T-helper 17 cell (primary cell): ENCODE measurements at places on chromosomes 5 and 9.

DNA sequence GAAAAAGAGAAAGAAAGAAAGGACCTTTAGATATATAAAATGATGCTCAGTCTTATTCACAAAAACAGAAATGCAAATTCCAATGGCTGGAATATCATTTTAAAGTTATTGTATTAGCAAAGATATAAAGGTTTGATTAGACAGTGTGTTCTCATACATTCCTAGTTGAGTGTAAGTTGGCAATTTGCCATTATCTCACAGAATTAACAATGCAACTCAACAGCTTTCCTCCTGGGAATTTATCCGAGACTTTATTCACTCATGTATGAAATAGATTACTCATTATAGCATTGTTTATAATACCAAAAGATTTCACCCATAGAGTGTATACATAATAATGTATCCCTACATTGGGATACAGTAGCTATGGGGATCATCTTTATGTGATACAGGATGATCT, 27.1 kb upstream of the MLLT3 start:
- DNase-seq: no peak
- H3K27me3 ChIP-seq: peaks cover 15% of the 10 kb centered on the region
- H3K4me3 ChIP-seq: no peak overlapping the region
- H3K36me3 ChIP-seq: no peaks in the 10 kb centered on the region
- H3K4me1 ChIP-seq: no peaks in the 10 kb centered on the region
- H3K27ac ChIP-seq: no peak overlapping the region

DNA sequence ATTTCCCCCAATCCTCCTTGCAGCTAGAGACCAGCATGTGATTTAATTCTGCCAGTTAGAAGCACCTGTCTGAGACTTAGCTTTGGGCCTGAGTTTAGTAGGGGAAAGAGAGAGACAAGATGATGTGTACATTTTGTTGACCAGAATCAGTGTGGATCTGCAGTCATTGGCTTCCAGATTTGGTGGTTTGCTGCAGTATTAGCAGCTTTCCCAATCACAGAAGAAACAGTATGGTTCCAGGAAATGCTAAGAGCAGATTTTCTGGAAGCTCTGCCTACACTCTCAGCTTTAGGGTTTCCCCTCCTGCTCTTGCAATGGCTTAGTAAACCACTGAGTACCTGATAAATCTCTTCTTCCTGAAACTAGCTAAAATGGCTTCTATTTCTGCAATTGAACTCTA, 48.8 kb upstream of the FREM1 start:
- H3K27me3 ChIP-seq: no peaks in the 10 kb centered on the region
- H3K4me3 ChIP-seq: no peak overlapping the region
- peaks cover 7% of the 10 kb centered on the region for H3K4me1 ChIP-seq
- H3K36me3 ChIP-seq: no peaks in the 10 kb centered on the region

DNA sequence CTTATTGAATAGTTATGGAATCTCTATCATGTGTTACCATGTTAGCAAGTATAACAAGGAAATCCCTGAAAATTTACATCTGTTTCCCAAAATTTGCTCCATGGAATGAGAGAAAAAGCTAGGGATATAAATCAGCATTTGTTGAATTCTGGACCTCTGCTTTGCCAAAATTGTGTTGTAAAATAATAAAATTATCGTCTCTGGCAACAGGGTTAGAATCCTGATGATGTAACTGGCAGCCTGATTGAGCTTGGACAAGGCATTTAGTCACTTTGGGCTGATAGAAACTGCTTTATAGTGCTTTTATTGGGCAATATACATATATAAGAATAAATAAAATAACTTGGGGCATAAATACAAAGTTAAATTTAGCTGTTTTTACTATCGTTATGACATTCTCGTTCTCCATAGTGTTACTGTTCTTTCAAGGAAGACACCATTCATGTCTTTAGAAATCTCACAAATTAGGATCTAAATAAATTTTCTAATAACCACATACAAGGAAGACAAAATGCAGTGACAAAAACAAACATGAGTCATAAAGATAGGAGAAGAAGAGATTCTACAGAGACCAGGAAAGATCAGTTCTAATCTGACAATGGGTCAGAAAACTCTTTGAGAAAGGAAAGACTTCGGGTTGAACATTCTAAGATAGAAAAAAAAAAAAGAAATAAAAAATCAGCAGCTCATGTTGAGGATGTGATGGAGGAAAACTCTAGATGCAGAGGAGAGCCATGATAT, 145.0 kb upstream of the CDH10 start:
- no peak for DNase-seq
- H3K4me1 ChIP-seq: no peaks in the 10 kb centered on the region
- no peak overlapping the region for H3K27ac ChIP-seq
- H3K4me3 ChIP-seq: no peak overlapping the region

- H3K27ac ChIP-seq: no peak overlapping the region
- no peak for DNase-seq
- H3K36me3 ChIP-seq: no peaks in the 10 kb centered on the region
- no peak overlapping the region for H3K4me3 ChIP-seq
- no peaks in the 10 kb centered on the region for H3K4me1 ChIP-seq
- H3K27me3 ChIP-seq: no peaks in the 10 kb centered on the region
These were observed 90.3 kb downstream of the ZNF474 start for GRCh38 chr5:122219436-122220166.

DNA sequence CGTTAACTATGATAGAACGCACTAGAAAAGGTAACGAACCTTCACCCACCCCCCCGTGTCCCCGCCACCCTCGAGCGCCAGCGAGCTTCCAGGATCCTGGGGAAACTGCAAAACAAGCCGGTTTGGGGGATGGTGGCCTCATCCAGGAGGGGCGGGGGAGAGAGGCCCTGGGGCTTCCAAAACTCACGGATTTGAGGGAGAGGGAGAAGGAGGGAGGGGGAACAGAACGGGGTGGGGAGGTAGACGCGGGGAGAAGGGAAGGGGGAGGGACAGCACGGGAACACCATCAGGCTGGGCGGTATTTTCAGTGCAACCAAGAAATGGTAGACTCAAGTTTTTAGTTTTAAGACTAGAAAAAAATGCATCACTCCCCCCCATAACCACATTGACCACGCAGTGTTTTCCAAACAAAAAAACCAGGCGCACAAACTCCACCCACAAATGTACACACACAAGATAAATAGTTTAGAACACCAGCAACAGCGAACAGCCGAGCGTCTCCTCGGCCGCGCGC, 1.4 kb downstream of the NRARP start:
- H3K36me3 ChIP-seq: peaks cover 2% of the 10 kb centered on the region
- no peak for DNase-seq
- H3K4me1 ChIP-seq: peaks cover 7% of the 10 kb centered on the region
- peak overlapping the region; percentile 81 for H3K4me3 ChIP-seq

- peaks cover 15% of the 10 kb centered on the region for H3K4me1 ChIP-seq
- DNase-seq: no peak
- H3K27me3 ChIP-seq: peaks cover 40% of the 10 kb centered on the region
- no peak overlapping the region for H3K4me3 ChIP-seq
- no peak overlapping the region for H3K27ac ChIP-seq
These were observed 3.2 kb upstream of the ARL15 start for GRCh38 chr5:54313311-54314270.

GRCh38 chr5:76690037-76690679, 25.8 kb upstream of the F2R start:
- H3K27me3 ChIP-seq: no peaks in the 10 kb centered on the region
- H3K4me3 ChIP-seq: no peak overlapping the region
- peaks cover 5% of the 10 kb centered on the region for H3K4me1 ChIP-seq
- H3K27ac ChIP-seq: peak overlapping the region; percentile 21
- DNase-seq: no peak

- peaks cover 4% of the 10 kb centered on the region for H3K4me1 ChIP-seq
- H3K36me3 ChIP-seq: no peaks in the 10 kb centered on the region
- no peak for DNase-seq
- H3K27me3 ChIP-seq: no peaks in the 10 kb centered on the region
- H3K27ac ChIP-seq: no peak overlapping the region
- no peak overlapping the region for H3K4me3 ChIP-seq
These were observed 1.9 kb upstream of the CCDC187 start for GRCh38 chr9:136305804-136306203.

DNA sequence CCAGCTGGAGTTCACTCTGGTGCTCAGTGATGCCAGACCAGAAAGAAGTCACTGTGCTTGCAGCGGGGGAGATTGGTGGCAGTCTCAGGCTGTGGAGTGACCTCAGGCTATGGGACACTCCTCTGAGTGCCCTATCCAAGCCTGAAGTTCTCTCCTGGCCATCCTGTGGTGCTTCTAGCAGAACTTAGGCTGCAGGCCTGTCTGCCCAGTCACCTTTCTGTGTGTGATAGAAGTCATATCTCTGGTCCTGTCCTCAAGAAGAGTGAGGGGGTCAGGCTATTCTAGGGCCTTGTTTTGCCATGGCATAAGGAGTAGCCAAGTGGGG, 9.3 kb downstream of the PDLIM4 start:
- no peak for DNase-seq
- no peak overlapping the region for H3K27ac ChIP-seq
- H3K36me3 ChIP-seq: no peaks in the 10 kb centered on the region
- H3K27me3 ChIP-seq: no peaks in the 10 kb centered on the region
- H3K4me3 ChIP-seq: no peak overlapping the region
- peaks cover 8% of the 10 kb centered on the region for H3K4me1 ChIP-seq

DNA sequence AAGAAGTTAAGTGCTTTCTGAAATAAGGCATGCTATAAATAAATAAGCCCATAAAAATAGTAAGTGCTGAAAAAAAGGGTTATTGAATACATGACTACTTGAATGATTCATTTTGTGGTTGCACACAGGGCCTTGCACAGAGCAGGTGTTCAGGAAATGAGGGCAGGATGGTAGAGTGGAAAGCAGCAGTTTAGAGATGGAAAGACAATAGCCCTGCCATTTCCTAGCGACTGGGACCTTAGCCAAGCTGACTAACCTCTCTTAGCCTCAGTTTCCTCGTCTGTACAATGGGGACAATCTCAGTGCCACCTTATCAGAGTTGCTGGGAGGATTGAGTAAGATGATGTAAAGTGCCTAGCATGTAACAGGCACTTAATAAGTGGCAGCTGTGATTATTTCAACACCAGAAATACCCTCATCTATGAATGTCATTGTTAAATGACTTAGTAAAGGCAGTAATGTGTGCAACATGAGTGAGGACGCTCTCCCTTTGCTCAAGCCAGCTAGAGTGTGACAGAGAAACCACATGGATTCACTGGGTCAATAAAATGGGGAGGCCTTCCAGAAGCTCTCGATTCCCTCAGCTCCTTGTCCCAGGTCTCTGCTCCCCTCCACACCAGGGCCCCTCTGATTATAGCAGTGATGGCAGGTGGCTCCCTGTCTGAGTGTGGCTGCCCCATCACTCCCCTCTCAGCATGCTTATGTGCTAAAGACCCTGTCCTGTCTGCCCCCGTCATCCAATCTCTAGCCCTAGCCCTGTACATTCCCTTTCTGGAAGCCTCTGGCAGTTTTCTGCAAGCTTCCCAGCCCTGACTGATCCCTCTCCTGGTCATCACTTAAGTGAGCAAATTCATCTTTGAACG, 16.0 kb upstream of the PHF19 start:
- H3K4me3 ChIP-seq: peak overlapping the region; percentile 69
- DNase-seq: peak; percentile 54
- H3K4me1 ChIP-seq: peaks cover 50% of the 10 kb centered on the region
- H3K36me3 ChIP-seq: no peaks in the 10 kb centered on the region

- H3K4me1 ChIP-seq: peaks cover 35% of the 10 kb centered on the region
- H3K36me3 ChIP-seq: no peaks in the 10 kb centered on the region
- DNase-seq: no peak
- peaks cover 10% of the 10 kb centered on the region for H3K27me3 ChIP-seq
- H3K4me3 ChIP-seq: peak overlapping the region; percentile 82
- H3K27ac ChIP-seq: peak overlapping the region; percentile 93
These were observed 151.0 kb downstream of the ENTREP1 start for GRCh38 chr9:69476016-69476415.

GRCh38 chr5:171907725-171908343, 98.6 kb downstream of the FBXW11 start:
- H3K4me3 ChIP-seq: no peak overlapping the region
- H3K36me3 ChIP-seq: no peaks in the 10 kb centered on the region
- DNase-seq: no peak

- H3K4me3 ChIP-seq: no peak overlapping the region
- H3K4me1 ChIP-seq: no peaks in the 10 kb centered on the region
- no peak for DNase-seq
- H3K36me3 ChIP-seq: no peaks in the 10 kb centered on the region
- no peak overlapping the region for H3K27ac ChIP-seq
These were observed 179.5 kb upstream of the TARS1 start for GRCh38 chr5:33261305-33261704.

GRCh38 chr9:89984214-89984613, 379.4 kb downstream of the GADD45G start:
- peaks cover 4% of the 10 kb centered on the region for H3K36me3 ChIP-seq
- H3K4me1 ChIP-seq: peaks cover 4% of the 10 kb centered on the region
- no peak overlapping the region for H3K4me3 ChIP-seq
- H3K27me3 ChIP-seq: peaks cover 60% of the 10 kb centered on the region
- H3K27ac ChIP-seq: no peak overlapping the region

DNA sequence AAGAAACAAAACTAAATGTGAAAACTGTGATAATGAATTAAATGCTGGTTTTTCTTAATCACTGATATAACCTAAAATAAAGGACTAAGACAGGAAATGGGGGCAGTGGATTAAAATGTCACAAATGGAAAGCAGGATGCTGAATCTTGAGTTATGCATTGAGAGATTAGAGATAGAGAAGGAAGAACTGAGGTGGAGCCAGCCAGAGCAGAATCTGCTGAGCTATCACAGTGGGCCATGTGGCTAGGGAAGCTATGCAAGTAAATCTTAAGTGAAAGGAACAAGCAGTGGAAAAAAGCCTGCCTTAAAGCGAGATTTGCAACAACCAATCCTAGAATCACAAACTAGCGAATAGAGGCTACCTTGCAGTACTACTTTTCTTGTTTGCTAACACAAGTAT, 188.5 kb upstream of the RASA1 start:
- DNase-seq: no peak
- no peaks in the 10 kb centered on the region for H3K27me3 ChIP-seq
- H3K27ac ChIP-seq: peak overlapping the region; percentile 41
- peaks cover 42% of the 10 kb centered on the region for H3K4me1 ChIP-seq
- no peaks in the 10 kb centered on the region for H3K36me3 ChIP-seq
- no peak overlapping the region for H3K4me3 ChIP-seq

DNA sequence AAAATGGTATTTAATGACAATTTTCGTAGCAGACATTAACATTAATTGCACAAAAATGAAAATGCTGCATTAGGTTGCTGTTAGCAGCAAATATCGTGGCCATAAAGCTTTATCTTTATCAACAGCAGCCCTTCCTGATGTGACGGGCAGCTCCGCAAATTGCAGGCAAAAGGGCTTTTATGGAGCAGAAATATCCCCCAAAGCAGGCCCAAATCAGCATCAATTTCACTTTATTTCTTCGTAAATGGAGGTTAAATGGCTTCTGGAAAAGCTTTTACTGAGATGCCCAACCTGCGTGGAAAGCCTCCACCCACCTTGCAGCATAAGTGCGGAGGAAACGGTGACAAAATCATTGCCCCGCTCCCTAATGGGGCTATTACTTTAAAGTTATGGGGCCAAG, 77.9 kb upstream of the BARHL1 start:
- H3K4me3 ChIP-seq: no peak overlapping the region
- no peaks in the 10 kb centered on the region for H3K36me3 ChIP-seq
- H3K27ac ChIP-seq: no peak overlapping the region
- peaks cover 6% of the 10 kb centered on the region for H3K27me3 ChIP-seq
- peaks cover 25% of the 10 kb centered on the region for H3K4me1 ChIP-seq
